Occipital lobe (tissue), 3 donors: ENCODE measurements at places on chromosomes 5 and 9. TPM values are rescaled to one million over a fixed set of nuclear protein-coding genes. Genes with fewer than 3 reads are reported as not detected.

DNA sequence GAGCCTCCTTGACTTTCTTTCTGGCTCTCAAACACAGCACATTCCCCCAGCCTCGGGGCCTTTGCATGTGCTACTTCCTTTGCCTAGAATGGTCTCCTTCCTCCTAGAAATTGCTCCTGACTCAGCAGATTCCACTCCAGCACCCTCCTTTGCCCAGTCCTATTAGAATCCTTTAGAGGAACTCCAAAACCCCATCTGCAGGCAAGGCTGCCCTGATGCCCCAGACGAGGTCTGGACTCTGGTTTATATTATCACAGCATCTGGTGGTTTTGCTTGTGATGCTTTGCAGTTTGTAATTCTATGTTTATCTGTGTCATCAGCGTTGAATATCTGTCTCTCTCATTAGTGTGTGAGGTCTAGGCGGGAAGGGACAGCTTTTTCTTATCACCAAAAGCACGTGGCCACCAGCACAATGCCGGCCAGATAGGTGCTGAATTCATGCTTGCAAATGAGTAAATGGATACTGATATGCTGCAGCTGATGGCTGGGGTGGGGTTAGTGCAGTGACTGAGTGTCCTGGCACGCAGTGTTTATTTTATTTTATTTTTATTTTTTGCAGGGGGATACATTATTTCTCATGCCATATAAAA lies 30.0 kb upstream of the ANKH start:
- DNase-seq: no peak

GRCh38 chr9:4126996-4127395 lies 172.9 kb downstream of the GLIS3 start:
- no peak for DNase-seq

GRCh38 chr9:88577256-88578120 lies 42.5 kb downstream of the NXNL2 start:
- DNase-seq: no peak

DNA sequence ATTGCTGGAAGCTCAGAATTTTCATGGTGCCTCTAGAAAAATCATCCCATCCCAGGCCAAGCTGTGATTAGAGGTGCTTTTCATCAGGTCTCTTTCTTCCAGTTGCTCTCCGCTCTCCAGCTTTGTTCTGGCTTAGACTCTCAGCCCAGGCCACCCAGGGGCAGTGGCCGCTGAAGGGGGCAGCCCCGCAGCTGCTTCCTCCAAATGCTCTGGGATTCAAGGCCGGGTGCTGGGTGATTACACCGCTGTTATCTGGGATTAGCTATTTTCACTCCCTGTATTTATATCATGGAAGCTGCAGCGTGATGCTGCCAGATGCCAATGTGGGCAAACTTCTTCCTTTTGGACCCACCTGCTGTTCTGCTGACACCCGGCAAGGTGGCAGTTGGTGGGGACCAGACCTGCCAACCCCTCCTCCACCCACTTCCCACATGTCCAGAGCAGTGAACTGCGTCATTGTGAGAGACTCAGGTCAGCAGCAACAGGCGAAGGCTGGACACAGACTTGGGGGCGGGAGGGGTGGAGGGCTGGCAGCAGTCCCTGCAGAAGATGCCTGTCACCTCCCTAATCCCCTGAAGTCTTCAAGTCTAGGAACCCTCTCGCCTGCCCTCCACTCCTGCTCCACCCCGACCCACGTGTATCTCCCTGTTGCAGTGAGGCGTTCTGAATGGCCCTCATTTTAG lies 33.9 kb upstream of the NKX2-5 start:
- no peak for DNase-seq

GRCh38 chr5:160230686-160231527 lies 1.6 kb downstream of the FABP6 start:
- DNase-seq: no peak

DNA sequence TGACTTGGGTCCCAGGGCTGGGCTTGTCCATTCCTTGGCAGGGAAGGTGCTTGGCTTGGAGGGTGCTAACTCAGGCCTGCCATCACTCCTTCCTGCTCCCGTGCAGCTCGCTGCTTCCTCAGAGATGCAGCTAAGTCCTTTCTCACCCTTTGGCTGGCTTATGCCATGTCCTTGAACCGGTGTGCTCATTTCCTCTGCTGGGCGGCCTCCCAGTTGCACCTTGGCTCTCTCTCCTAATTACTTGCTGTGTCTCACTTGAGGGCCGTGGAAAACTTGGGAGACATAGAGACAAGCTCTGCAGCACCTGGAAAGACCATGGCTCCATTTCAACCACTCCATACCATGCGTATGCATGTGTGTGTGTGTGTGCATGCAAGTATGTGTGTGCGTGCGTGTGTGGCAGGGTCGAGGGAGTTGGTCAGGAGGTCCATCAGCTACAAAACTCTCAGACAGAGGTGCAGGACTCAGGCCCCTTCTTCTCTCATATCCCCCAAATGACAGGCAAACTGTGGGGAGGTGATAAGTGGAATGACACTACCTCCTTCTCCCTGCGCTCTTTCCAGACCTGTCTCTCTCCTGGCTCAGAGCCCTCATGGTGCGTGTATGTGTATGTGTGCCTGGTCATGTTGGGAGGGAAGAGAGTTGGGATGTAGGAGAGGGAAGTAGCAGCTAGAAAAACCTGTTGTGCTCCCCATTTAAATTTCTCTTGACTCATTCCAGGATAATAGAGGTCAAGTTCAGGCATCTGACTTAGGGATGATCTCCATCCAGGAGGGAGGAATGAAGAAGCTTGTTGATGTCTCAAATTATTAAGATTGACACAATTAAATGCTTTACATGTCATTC lies 17.6 kb upstream of the MTMR12 start:
- DNase-seq: no peak

DNA sequence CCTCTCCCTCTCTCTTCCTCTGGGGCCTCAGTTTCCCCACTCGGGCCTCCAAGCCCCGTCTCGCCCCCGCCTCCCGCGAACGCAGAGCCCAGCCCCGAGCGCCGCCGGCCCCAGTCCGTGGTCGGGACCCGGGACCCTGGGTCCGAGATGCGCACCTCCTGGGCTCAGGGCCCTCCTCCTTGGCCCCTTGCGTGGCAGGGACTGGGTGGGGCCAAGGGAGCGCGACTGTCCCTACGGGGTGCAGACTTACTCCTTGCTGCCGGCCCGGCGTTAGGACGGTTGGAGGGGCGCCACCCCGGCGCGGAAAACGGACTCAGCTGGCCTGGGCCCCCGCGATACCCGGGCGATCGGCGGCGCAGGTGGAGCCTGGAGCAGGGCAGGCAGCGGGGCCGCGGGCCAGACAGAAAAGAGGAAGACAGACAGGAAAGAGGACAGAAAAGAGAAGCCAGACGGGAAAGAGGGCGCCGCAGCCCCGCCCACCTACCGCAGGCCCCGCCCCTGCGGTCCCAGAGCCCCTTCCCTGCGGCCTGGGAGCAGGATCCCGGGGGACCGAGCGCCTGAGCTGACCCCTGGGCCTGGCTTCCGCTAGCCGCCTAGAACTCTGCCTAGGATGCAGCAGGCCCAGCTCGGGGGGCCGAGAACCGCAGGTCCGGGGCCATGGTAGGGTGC lies at the start of gene GBGT1:
GBGT1 (minus strand) TSS at position 411 of the 669 bp plus-strand sequence. CDS start 1,502 bp downstream, outside the sequence.
- DNase-seq: no peak

DNA sequence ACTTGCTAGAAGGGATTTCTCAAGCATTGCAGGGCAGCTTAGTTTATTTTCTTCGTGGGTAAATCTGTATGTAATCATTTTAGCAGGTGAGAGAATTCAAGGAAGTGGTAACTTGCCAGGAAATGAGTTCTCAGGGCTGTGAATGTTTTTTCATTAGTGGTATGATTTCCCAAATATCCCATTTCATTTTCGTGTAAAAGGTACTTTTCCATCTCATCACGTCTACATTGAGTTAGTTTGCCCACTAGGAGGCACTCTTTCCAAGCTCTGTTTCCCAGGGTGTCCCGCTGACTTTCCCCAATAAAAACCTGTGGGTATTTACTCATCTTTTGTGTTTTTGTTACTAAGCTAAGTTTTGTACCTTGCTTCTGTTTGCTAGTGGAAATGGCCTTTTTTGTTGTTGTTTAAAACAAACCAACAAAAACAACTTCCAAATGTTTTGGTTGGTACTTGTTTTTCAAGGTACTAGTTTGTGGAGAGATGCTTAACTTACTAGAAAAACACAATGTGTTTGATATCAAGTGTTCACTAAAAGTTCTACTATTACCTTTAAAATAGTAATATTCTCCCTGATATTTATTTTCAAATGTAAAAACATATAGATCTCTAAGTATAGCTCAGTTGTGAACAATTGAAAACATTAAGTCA lies 373.6 kb downstream of the ADGRV1 start:
- DNase-seq: no peak

GRCh38 chr5:80037366-80037765 lies 2.2 kb downstream of the THBS4 start:
- DNase-seq: no peak

DNA sequence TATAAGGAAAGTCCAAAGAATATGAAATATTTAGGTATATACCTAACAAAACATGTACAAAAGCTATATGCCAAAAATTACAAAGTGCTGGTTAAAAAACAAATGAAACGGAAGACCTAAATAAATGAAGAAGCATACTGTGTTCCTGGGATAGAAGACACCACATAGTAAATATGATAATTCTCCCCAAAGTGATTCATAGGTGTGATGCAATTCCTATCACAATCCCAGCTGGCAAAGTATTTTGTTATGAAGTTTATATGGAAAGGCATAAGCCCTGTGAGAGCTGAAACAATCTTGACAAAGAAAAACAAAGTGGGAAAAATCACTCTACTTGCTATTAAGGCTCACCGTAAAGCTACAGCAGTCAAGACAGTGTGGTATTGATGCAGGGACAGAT lies 2.6 kb upstream of the SMIM23 start:
- DNase-seq: no peak

DNA sequence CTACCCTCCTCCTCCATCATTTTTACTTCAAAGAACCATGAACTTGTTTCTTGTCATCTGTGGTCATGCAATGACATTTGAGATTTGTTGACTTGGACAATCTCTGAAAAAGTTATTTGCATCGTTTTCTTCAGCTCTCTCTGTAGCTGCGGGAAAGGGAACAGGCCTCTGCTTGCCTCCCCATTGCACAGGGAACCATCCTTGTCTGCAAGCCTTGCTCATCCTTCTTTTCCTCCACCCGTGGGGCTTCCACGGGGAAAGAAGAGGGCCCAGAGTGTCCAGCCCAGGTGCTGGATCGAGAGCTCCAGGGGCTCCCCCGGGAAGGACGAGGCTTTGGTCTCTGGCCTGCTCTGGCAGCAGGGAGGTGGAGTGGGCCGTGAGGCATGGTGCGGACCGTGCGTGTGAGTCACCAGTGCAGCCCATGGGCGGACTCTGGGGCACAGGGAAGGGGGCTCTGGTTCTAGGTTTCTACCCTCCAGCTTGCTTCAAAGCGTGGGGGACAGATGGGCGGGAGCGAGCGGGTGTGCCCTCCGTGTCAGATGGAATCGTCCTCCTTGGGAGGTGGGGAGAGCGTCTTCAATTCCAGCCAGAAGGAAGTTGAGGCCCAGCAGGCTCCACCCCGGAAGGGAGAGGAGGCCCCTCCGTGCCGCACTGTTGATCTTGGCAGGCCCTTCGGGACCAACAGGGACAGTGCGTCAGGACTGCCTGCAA lies 6.0 kb upstream of the IRX4 start:
- DNase-seq: no peak

- DNase-seq: no peak
Observed at GRCh38 chr5:96572864-96573512, 89.2 kb upstream of the CAST start.

DNA sequence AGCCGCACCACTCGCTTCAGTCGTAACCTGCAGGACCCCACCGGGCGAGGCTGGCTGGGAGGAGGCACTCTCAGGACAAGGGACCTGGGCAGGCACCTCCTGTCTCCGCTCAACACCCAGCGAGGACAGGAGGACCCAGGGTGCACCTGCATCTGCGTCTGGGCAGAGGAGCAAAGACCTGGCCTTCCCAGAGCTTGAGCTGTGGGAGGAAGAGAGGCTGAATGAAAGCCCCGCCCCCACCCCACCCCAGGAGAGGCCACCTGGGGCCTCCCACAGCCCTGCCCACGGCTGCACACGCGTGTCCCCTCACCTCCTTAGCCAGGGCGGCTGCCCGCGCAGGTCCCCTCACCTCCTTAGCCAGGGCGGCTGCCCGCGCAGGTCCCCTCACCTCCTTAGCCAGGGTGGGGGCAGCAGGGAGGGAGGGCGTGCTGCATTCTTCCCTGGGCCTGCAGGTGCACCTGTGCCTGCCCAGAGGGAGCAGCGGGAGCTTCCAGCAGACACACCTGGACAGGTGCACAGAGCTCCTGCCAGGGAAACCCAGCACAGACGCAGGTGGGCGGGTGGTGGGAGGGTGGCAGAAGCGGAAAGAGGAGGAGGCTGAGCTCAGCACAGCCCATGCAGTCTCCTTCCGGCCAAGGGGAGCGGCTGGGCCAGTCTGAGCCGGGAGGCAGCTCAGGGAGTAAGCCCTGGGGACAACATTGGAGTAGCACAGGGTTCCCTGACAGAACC lies 18.5 kb upstream of the SLC12A7 start:
- DNase-seq: no peak

DNA sequence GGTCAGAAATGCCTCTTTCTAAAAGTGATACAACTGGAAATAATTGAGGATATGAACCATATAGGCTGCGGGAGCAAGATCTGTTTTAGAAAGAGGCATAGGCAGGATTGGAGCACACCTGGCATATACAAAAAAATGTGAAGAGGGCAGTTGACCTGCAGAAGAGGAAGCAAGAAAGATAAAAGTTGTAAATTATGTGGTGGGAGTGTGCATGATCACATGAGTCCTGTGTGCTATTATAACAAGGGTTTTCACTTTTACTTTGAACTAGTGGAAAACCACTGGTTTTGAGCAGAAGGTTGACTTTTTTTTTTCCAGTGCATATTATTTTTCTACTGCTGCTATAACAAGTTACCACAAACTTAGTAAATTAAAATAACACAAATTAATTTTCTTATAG lies 489.3 kb downstream of the ANXA1 start:
- DNase-seq: no peak

GRCh38 chr5:89059274-89059673 lies 176.3 kb upstream of the MEF2C start:
- no peak for DNase-seq

- DNase-seq: no peak
Observed at GRCh38 chr9:5578698-5579085, 50.2 kb upstream of the RIC1 start.

The BRINP1 gene
- total RNA-seq: 51.3 TPM

The ANXA1 gene
- 27.0 TPM for total RNA-seq

The LMBRD2 gene
- total RNA-seq: 85.8 TPM

The CTXN3 gene
- total RNA-seq: 1.1 TPM

The CHSY3 gene
- 41.0 TPM for total RNA-seq

The CLPTM1L gene
- 101 TPM for total RNA-seq

The STK32A gene
- total RNA-seq: 5.3 TPM

The MLANA gene
- not detected for total RNA-seq
